Activated T-helper 2 cell treated with anti-CD3 and anti-CD28 coated beads, Interferon-gamma antibody, Interleukin-2, Interleukin-4, amounts not matched to agents 10 μg/mL and 5 μg/mL and 100 μg/mL, durations not matched to agents 14 hours and 24 hours and 36 hours (primary cell): ENCODE measurements at places on chromosomes 16 and 17. TPM values are rescaled to one million over a fixed set of nuclear protein-coding genes. Genes with fewer than 3 reads are reported as not detected.

Gene ASPHD1
- total RNA-seq: 2.1 and 2.2 TPM in 2 replicates

Gene MGAT5B
- 0.55 TPM in 2 replicates for total RNA-seq

Gene MPRIP
- 141 and 144 TPM in 2 replicates for total RNA-seq

Gene TMED6
- total RNA-seq: 1.8 and 1.9 TPM in 2 replicates

Gene GPRC5B
- total RNA-seq: not detected in 2 replicates

Gene ZNF287
- total RNA-seq: 6.0 and 7.9 TPM in 2 replicates

Gene NUDT7
- 8.1 TPM in 2 replicates for total RNA-seq

Gene CPHXL
- total RNA-seq: not detected in 2 replicates

Gene KRTAP2-2
- not detected in 2 replicates for total RNA-seq

Gene SPNS2
- 0.09 and 0.16 TPM in 2 replicates for total RNA-seq

Gene PYY
- total RNA-seq: 0.18 TPM in 1 of 2 replicates, not detected in the other

Gene TEX19
- total RNA-seq: not detected in 2 replicates

Gene NACA2
- not detected in 2 replicates for total RNA-seq

Gene RTN4RL1
- total RNA-seq: 0.25 and 0.51 TPM in 2 replicates

Gene CEP112
- 0.66 and 1.1 TPM in 2 replicates for total RNA-seq

Gene CA5A
- not detected in 2 replicates for total RNA-seq

Gene SAMD14
- total RNA-seq: 2.0 and 2.4 TPM in 2 replicates

Gene TPPP3
- not detected in 2 replicates for total RNA-seq

Gene KRTAP1-1
- total RNA-seq: not detected in 2 replicates

Gene FAM20A
- total RNA-seq: not detected in 2 replicates

Gene ARL5C
- total RNA-seq: 0.07 TPM in 1 of 2 replicates, not detected in the other

Gene NPTX1
- 5.2 and 5.7 TPM in 2 replicates for total RNA-seq

Gene ZNF750
- total RNA-seq: not detected in 2 replicates

Gene CDH3
- total RNA-seq: 0.23 and 0.75 TPM in 2 replicates
